AG10803 (cell line): ENCODE measurements at places on chromosomes 3 and 15.

GRCh38 chr3:29011441-29011840 is 269.4 kb upstream of the RBMS3 start:
- no peak for DNase-seq

GRCh38 chr15:72237029-72237852 is 6.3 kb upstream of the PKM start:
- DNase-seq = peak; percentile 98

DNA sequence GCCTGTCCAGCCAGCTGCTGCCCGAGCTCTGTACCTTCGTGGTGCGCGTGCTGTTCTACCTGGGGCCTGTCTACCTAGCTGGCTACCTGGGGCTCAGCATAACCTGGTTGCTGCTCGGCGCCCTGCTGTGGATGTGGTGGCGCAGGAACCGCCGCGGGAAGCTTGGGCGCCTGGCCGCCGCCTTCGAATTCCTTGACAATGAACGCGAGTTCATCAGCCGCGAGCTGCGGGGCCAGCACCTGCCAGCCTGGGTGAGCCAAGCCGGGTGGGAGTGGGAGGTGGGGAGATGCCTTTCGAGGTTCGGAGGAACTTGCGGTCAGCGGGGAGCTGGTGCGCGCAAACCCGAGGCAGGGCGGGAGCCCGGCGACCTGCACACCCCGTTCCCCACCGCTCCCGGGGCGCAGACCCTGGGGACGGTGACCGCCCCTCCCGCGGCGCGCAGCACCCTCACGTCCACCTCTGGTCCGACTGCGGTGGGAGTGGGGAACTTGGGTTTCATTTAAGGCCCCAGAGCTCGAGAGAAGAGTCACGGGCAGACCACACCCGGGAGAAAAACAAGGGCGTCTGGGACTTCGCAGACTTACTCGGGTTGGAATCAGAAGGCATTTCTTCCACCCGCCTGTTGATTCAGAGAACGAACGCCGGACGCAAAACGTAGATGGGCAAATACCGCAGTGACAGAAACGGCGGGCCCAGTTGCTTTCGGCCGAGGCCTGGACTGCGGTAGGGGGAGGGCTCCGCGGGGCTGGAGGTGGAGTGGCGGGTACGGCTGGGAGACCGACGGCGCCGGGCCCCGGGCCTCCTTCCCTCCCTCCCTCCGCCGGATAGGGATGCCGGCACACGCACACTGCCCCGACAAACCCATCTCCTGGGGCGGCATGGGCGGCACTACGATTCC is 708 bp downstream of the ESYT3 start:
- DNase-seq = no peak

DNA sequence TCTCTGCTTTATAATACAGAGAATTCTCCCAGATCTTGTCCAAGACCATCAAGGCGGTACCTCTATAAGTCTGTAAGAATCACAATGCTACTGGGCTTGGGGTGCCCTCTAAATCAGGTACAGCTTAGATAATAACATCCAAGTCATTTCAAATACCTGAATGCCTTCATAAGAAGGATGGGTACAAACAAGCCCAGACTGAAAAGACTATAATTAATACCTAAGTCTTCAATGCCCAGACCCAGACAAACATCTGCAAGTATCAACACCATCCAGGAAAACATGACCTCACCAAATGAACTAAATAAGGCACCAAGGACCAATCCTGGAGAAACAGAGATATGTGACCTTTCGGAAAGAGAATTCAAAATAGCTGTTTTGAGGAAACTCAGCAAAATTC is 65.9 kb downstream of the ZMAT3 start:
- DNase-seq = no peak

DNA sequence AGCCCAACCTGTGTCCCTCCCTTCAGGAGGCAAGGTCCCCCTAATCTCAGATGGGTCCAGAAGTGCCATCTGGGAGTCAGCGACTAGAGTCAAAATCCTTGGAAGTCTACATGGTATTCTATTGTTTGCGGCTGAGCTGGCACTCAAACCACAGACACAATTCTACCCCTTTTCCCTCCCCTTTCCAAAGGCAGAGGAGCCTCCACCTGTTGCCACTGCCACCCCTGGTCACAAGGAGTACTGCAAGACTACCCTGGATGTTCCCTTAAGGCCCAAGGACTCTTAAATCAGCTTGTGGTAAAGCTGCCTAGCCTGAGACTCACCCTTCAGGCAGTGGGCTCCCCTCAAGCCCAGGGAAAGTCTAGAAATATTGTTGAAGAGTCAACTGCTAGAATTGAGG is 4.3 kb upstream of the OR5H6 start:
- no peak for DNase-seq

DNA sequence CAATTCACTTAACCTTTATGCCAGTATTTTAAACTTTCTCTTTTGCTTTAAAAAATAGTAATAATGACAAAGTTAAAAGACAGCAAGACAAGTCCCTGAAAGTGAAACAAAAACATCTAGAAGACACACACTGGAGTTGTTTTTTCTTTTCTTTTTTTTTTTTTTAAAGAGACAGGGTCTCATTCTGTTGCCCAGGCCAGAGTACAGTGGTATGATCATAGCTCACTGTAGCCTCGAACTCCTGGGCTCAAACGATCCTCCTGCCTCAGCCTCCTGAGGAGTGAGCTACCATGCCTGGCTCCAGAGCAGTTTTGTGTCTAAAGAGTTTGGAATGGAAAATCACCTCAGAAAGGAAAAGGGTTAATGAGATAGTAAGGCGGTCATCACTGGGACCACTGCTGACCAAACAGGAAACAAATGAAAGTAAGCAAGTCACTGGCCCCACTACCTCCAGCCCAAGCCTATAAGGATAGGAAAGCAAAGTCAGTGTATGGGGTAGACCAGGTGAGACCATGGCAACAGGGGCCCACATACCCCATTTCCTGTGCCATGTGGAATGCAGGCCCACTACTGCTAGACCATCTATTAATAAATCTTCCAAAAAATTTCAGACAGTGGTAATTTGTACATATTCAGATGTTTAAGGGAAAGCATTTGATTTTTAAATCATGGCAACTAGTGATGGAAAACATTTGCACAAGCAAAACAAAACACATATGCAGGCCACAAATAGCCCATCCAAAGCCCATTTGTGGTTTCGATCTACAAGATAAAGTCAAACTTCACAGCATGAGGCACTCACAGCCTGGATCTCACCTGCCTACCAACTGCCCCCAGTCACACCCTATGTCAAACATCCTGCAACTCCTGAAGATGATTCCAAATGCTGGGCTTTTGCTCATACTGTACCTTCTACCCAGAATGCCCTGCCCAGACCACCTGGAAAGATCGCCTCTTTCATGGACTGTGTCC is 62.6 kb downstream of the OSBPL10 start:
- no peak for DNase-seq

DNA sequence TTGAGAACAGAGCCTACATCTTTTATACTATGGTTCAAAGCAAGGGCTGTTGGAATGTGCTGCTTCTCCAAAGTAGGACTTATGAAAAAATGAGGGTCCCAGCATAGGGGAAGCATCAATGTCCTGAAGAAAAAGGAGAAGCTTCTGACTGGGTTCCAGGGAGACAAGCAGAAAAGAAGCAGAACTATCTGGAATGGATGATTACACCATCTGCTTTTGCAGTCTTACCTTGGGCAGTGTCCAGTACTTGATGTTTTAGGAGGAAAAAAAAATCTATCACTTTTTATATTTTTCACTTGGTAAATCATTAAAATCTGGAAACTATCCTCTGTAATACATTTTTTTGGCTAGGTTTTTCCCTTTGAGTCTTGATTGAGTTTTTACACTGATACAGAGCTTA is 57.9 kb upstream of the DPH6 start:
- DNase-seq = no peak

DNA sequence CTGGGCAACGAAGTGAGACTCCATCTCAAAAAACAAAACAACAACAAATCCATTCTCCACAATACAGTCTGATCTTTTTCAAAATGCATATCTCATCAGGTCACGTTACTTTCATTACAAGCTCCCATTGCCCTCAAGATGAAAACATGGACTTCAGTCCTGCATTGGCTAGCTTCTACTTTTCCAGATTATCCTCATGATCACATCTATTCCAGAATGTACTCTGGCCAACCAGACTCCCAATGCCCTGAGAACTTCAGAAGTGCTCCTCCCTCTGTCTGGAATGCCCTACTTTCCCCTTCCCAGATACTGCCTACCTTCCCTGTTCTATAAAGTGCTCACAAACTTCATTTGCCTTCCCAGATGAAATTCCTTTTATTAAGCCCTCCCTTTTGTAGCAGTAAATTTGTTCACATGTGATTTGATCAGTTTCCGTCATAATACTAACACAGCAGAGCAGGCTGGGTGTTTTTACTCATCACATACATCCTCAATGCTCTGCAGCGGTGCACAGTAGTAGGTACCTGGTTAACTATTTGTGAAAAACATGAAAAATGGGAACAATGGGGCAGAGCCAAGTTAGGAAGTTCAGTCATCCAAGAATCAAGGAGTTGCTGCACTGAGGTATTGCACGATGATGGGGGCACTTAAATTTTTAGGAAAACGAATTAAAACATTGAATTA is 5.3 kb downstream of the RPL22L1 start:
- no peak for DNase-seq

DNA sequence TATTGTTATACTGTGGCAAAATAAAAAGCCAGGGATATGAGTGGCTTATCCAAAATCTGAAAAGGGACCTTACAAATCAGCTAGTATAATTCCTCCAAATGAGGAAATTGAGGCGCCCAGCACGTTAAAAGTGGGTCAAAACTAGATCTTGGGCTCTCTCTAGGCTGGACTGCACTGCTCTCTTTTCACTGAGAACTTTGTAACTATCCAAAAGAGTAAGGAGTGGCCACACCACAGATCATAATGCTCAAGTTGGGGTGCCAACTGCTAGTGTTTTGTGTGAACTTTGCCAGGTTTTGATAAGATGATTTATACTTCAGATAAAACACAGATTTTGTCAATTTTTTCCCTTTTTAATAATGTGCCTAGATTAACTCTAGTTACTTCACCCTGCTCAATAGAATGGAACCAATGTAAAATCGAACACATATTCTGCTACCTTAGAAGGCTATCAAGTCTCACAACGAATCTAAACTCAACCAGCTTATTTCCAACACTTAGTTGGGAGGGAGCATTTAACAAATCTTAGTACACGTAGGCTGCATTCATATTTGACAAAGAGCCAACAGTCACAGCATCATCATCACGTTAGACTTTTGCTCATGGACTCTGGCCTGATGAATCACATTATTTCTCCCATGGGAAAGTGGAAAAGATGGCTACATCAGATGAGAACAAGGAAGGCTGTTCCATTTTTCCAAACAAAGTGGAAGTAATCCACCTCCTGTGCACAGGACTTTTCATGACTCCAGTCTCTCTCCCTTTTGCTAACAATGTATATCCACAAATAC is 64.4 kb downstream of the ABI3BP start:
- peak; percentile 90 for DNase-seq

GRCh38 chr3:23809294-23809693 is 3.5 kb downstream of the UBE2E1 start:
- DNase-seq = no peak

DNA sequence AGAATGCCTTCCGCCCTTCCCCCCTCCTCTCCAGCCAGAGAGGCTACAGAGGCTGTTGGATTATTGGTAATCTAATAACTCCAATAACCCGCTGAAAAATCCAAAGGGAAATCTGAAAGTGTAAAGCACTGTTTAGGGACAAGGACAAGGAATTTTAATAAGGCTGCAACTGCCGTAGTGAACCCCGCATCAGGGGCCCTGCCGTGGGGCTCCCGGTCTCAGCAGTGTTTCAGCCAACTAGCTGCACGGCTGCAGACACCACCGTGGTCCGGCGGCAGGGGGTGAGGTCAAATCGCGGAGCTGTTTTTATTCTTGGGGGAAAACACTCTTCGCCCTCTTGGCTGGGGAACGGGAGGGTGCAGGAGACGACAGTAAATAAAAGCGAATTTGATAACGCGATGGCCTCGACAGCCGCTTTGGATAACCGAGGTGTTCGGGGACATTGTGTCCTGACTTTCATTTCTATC is 6.1 kb downstream of the BCL6 start:
- no peak for DNase-seq

- peak; percentile 89 for DNase-seq
Measured at GRCh38 chr3:46865031-46865507, 1.8 kb upstream of the MYL3 start.
